ENCODE measurements at places on chromosomes 2 and 18.

DNA sequence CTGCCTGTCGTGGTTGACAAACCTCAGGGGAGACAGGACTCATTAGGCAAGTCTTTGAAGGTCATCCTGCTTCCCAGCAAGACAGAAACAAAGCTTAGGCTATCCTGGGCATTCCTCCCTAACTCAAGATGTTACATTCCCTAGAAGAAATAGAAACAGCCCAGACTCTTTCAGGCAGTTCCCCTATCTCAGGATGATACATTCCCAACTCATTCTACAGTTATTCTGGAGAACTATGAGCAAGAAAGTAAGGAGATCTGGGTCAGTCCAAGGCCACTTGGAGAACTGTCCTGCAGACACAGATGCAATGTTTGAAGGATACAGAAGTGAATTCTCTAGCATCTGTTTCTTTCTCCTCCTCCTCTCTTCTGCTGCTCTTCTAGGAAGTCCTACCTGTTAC, 220.1 kb upstream of the NCKAP5 start:
- no peak for DNase-seq

DNA sequence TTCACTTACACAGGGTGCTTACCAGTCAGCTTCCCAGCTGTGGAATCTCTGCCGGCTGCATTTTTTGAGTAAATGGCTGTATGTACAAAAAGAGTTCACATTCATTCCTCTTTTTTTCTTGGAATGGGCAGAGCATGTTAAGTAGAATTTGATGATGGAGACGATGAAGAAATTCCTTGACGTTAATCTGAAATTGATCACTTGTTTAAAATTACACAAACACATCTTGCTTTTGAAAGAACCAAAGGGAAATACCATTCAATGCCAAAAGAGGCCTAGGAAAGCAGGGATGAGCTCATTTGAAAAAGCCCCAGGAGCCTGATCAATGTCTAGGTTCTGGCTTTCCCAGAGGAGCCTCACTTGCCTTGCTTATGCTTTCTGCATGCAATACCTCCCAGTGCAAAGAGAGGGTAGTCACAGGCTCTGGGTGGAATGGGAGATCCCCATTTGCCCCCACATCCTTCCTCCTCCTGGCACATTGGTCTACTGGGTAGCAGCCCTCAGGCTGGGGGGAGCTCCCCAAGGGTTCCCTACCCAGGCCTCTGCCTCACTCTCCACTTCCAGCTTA, 12.3 kb upstream of the SMAD7 start:
- DNase-seq: no peak

DNA sequence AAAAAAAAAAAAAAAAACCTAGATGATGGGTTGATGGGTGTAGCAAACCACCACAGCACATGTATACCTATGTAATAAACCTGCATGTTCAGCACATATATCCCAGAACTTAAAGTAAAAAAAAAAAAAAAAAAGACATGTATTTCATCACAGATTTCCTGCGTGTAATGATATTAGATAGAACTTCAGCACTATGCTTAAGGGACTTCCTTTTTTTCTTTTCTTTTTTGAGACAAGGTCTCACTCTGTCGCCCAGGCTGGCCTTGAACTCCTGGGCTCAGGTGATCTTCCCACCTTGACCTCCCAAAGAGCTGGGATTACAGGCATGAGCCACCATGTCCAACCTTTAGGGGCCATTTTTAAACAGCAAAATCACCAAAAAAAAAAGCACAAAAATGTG, 42.0 kb downstream of the NEURL3 start:
- DNase-seq: no peak

- DNase-seq: no peak
These were observed 708 bp upstream of the MALT1 start for GRCh38 chr18:58670404-58671110.

DNA sequence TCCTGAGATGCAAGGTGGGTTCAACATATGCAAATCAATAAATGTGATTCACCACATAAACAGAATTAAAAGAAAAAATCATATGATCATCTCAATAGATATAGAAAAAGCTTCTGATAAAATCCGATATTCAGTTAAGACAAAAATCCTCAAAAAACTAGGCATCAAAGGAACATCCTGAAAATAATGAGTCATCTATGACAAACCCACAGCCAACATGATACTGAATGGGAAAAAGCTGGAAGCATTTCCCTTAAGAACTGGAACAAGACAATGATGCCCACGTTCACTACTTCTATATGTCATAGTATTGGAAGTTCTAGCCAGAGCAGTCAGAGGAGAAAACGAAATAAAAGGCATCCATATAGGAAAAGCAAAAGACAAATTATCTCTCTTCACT, 80.4 kb downstream of the MYO3B start:
- DNase-seq: no peak

GRCh38 chr2:37767046-37767445, 95.6 kb upstream of the CDC42EP3 start:
- DNase-seq: no peak

GRCh38 chr2:233430081-233430480, 75.8 kb downstream of the DGKD start:
- DNase-seq: no peak

- DNase-seq: no peak
These were observed 84.4 kb downstream of the SESTD1 start for GRCh38 chr2:179180242-179180641.

DNA sequence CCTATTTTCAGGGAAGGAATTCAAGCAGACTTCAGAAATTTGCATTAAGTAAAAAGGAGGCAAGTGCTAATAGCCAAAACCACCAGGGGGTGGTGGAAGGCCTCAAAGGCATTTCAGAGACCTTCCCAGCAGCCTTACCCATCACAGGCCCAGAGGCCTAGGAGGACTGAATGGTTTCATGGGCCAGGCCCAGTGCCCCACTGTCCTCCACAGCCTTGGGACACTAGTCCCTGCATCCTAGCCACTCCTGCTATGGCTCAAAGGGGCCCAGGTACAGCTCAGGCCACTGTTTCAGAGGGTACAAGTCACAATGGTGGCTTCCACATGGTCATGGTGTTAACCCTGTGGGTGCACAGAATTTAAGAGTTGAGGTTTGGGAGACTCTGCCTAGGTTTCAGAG, 58.6 kb upstream of the CHAC2 start:
- DNase-seq: no peak

DNA sequence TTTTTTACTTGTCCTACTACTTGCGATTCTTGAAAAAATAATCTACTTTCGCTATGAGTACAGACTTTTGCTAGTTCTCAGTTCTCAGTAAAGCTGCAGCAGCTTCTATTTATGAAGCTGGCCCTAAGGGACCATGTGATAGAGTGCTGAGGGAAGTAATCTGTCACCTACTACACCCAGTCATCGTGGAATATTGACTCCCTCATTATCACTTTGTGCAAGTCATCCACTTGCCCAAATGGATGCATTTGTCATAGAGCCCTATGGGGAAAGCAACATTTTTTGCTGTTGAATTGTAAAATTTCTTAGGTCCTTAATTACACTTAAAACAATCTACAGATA, 1919.8 kb downstream of the SUCLG1 start:
- DNase-seq: no peak

All from activated CD4-positive, alpha-beta memory T cell treated with anti-CD3 and anti-CD28 coated beads, Interleukin-2, amount 10 ng/mL, durations not matched to agents 7 days and 5 days (primary cell).